ENCODE measurements at places on chromosomes 5 and 9. TPM values are rescaled to one million over a fixed set of nuclear protein-coding genes. Genes with fewer than 3 reads are reported as not detected.

DNA sequence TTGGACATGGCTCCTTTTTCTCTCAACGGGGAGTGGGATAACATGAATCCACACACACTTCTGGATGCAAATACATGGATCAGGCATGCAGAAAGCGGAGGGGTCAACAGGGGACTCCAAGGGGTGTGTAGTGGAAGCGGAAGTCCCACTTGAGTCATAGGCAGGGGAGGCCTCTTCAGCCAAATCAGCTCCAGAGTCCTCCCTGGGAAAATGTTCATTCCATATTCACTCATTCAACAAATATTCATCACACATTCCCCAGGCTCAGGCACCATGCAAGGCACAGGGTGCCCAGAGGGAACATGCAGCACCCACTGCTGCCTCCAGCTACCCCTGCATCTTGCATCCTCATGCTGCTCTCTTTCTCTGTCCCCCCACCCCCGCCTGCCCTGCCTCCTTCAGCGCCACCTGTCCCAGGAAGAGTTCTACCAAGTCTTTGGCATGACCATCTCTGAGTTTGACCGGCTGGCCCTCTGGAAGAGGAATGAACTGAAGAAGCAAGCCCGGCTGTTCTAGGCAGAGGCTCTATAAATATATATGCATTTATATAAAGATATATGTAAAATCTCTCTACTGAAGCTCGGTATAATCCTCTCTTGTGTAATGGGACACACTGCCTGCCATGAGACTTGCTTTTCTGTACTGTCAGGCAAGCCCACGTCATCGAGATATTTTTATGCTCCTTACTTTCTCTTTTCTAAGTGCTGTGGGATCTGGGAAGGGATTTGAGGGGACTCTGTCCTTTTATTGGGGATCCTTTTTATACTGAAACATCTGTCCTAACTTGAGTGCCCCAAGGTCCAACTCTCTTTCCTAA lies 13.6 kb upstream of the AFAP1L1 start:
- H3K27me3 ChIP-seq: peaks cover 21% of the 10 kb centered on the region
- no peaks in the 10 kb centered on the region for H3K4me1 ChIP-seq
- no peak for DNase-seq

GRCh38 chr9:104836235-104836634 lies 72.3 kb downstream of the NIPSNAP3B start:
- no peak overlapping the region for H3K4me3 ChIP-seq
- DNase-seq: no peak
- H3K36me3 ChIP-seq: peaks cover 86% of the 10 kb centered on the region
- H3K4me1 ChIP-seq: no peaks in the 10 kb centered on the region
- no peak overlapping the region for H3K27ac ChIP-seq
- no peaks in the 10 kb centered on the region for H3K27me3 ChIP-seq

GRCh38 chr5:10489810-10490426 lies 48.2 kb downstream of the ROPN1L start:
- no peaks in the 10 kb centered on the region for H3K27me3 ChIP-seq
- H3K4me3 ChIP-seq: peak overlapping the region; percentile 58
- H3K36me3 ChIP-seq: no peaks in the 10 kb centered on the region
- DNase-seq: no peak
- H3K4me1 ChIP-seq: peaks cover 47% of the 10 kb centered on the region

GRCh38 chr9:331197-331596 lies 116.5 kb downstream of the DOCK8 start:
- H3K4me3 ChIP-seq: no peak overlapping the region
- no peaks in the 10 kb centered on the region for H3K27me3 ChIP-seq
- H3K4me1 ChIP-seq: no peaks in the 10 kb centered on the region
- H3K27ac ChIP-seq: no peak overlapping the region
- no peak for DNase-seq

Gene ARAP3
- total RNA-seq: 0.44 TPM

- H3K4me3 ChIP-seq: no peak overlapping the region
- H3K27ac ChIP-seq: no peak overlapping the region
- H3K4me1 ChIP-seq: peaks cover 12% of the 10 kb centered on the region
These were observed 108.3 kb downstream of the WNK2 start for GRCh38 chr9:93292288-93292615.

Gene MEF2C
- total RNA-seq: 359 TPM

Gene STC2
- total RNA-seq: 0.29 TPM

DNA sequence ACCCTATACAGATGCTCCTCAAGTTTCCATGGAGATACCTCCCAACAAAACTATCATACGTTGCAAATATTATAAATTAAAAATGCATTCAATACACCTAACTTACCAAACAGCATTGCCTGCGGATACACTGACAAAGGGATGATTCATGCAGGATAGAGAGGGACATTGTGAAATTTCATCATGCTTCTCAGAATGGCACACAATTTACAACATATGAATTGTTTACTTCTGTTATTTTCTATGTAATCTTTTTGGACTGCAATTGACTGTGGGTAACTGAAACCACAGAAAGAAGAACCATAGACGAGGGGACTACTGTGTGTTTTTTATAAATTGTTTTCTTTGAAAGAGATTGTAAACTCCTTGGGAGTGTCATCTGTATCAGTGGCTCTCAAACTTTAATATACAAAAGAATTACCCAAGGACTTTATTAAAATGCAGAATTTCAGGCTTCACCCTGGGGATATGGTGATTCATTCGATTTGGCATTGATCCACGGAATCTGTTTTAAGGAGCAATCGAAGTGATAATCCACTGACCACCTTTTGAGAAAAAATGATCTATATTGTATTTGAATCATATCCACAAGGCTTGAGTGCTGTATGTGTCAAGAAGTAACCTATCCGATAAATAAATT lies 146.4 kb downstream of the SGCD start:
- H3K27me3 ChIP-seq: peaks cover 2% of the 10 kb centered on the region
- H3K4me1 ChIP-seq: no peaks in the 10 kb centered on the region
- no peak overlapping the region for H3K27ac ChIP-seq
- H3K36me3 ChIP-seq: no peaks in the 10 kb centered on the region

DNA sequence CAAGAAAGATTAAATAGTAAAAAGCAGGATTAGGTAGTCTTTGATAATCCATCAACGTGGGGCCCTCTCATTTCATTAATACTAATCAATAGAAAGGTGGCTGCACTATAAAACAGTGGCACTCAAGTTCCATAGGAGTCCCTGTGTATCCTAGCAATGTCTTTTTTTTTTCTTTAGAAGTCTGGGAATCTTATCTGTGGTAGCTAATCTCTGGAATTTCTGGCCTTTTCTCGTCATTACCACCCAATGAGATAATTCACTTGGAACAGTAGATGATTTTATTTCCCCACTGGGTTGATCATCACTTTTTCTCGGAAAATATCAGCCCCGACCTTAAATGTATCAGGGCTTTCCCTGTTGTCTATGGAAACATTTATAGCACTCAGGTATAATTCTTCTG lies 86.8 kb upstream of the CDH6 start:
- no peak for DNase-seq
- H3K27me3 ChIP-seq: no peaks in the 10 kb centered on the region
- H3K27ac ChIP-seq: no peak overlapping the region
- H3K4me3 ChIP-seq: no peak overlapping the region
- H3K36me3 ChIP-seq: no peaks in the 10 kb centered on the region

GRCh38 chr5:174317256-174317894 lies 271.9 kb downstream of the NSG2 start:
- H3K36me3 ChIP-seq: no peaks in the 10 kb centered on the region
- no peaks in the 10 kb centered on the region for H3K4me1 ChIP-seq
- H3K27me3 ChIP-seq: peaks cover 31% of the 10 kb centered on the region
- no peak overlapping the region for H3K4me3 ChIP-seq

All from activated B cell treated with CpG ODN at 0.5 μM for 24 hours (primary cell).